ENCODE measurements at places on chromosomes 1 and 21.
A peak's percentile ranks its signal among the peaks of the same experiment; 100 is the strongest.

DNA sequence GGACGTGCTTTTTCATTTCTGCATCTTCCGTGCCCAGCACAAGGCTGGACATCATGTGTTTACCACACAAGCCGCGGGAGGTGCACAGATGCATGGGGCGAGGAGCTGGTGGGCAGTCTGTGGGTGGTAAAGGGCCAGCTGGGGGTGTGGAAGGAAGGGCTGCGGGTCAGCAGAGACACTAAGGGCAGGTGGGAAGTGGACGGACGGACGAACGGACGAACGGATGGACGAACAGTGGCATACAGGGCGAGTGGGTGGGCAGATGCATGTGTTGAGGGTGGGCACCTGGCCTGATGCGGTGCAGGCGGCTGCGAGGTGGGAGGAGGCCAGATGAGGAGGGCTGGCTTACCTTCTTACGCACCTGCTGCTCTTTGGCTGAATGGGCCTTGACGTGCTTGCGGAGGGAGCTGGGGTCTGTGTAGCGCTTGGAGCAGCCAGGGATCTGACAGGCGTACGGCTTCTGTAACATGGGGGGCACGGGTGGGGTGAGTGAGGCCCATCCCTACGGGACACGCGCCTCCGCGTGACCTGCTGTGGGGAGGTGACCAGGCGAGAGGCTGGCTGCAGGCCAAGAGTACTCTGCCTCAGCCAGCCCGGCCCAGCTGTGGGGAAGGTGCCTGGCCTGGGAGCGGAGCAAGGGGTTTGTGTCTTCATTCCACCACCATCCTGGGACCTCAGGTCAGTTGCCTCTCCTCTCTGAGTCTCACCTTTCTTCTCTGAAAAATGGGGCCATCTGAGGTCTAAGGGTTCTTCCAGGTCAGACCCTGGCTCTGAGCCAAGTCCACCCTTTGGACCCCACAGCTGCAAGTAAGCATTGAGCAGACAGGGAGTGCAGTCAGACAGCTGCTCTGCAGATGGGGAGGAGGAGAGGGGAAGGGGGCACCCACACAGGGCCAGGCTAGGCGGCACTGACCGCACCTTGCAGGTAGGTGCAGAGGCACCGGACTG lies 65.5 kb downstream of the DMRTB1 start:
- no peak for DNase-seq

DNA sequence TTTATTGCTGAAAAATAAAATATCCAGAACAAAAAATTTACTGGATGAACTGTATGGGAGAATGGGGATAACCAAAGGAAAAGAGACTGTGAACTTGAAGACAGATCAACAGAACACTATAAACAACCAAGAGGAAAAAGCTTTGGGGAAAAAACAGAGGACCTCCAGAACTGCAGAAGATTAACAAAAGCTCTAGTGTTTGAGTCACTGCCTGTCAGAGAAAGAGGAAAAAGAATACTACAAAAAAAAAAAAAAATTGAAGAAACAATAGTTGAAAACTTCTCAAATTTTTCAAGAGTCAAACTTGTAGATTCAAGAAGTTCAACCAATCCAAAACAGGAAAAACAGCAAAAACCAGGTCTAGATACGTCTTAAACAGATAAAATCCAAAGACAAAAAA lies 44.3 kb downstream of the ARHGAP29 start:
- DNase-seq, result no peak

DNA sequence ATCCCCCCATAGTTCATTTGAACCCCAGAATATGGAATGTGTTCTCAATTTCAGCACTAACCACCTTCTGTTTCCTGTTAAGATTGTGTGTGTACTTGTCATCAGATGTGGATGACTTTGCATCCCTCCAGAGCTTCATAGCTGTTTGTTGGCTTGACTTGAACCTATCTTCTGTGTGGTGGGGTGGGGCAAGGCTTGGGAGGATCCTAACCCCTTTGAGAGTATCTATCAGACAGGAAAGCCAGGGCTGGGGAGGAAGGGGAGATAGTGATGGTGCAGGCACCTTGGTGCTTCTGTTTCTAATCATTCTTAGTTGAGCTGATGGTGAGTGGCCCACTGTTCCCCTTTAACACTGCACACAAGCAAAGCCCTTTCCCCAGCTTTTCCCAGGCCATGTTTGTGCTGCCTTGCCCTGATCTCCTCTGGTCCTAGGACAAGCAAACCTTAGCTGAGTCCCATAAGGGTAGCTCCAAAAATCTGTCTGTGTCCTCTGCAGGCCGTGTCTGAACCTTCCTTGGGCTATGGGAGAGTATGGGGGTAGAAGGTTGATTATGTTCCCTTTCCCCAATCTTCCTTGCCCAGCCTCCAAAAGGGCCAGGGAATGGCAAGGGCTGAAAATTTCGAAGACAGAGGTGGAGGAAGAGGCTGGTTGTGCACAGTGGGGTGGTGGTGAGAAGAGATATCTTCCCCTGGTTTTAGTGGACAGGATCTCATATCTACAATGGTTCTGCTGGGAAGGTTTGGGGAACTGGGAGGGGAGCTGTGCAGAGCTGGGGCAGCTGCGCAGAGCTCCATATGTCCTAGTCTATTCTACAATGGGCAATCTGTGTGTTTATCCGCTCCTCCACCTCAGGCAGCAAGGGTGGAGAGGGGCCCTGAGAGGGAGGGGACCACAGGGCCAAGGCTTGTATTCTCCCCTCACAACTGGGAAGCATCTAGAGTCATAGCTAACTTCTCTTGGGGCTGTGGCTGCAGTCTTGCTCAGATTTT lies 1.4 kb downstream of the NHLH1 start:
- DNase-seq, result no peak

DNA sequence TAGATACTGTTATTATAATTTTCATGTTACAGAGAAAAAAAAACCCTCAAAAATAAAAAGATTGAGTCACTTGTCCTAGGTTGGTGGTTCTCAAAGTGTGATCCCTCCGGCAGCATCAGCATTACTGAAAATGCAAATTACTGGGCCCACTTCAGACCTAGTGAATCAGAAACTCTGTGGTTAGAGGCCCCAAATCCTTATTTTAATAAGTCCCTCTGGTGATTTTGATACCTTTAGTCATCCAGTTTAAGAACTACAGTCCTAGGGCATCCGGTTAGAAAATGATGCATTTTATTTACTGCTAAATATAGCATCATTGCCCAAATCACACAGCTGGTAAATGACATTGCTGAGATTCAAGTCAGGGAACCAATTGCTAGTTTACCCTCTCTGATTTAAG lies 203.7 kb upstream of the RUNX1 start:
- DNase-seq, result no peak

- no peak for DNase-seq
These were observed 436.6 kb downstream of the MRPL39 start for GRCh38 chr21:25170681-25171080.

DNA sequence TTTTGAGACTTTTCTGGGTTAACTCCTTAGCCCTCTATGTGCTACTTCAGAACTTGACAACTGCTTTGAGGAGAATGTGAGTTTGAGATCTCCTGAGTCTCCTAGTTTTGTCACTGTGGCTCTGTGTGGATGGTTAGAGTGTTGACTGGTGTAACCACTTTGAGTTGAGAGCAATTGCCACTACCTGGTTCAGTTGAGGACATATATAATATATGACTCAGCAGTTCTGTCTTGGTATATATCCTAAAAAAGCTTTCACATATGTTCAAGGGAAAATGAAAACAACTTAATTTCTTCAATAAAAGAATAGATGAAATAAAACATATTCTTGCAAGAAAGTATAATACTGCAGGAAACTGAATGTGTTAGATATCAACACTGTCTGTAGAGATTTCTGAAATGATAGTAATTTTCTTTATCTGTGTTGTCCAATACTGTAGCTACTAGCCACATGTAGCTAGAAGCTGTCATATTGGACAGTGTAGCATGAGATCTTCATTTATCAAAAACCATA lies 96.7 kb upstream of the QSOX1 start:
- no peak for DNase-seq

- no peak for DNase-seq
These were observed 53.1 kb downstream of the FOXO6 start for GRCh38 chr1:41414296-41414695.

- DNase-seq, result no peak
These were observed 12.2 kb upstream of the VN1R5 start for GRCh38 chr1:247243524-247244137.

GRCh38 chr21:25881524-25882376 lies 147.0 kb downstream of the GABPA start:
- peak; percentile 46 for DNase-seq

- no peak for DNase-seq
These were observed 50.8 kb downstream of the TGFB2 start for GRCh38 chr1:218395916-218396315.

DNA sequence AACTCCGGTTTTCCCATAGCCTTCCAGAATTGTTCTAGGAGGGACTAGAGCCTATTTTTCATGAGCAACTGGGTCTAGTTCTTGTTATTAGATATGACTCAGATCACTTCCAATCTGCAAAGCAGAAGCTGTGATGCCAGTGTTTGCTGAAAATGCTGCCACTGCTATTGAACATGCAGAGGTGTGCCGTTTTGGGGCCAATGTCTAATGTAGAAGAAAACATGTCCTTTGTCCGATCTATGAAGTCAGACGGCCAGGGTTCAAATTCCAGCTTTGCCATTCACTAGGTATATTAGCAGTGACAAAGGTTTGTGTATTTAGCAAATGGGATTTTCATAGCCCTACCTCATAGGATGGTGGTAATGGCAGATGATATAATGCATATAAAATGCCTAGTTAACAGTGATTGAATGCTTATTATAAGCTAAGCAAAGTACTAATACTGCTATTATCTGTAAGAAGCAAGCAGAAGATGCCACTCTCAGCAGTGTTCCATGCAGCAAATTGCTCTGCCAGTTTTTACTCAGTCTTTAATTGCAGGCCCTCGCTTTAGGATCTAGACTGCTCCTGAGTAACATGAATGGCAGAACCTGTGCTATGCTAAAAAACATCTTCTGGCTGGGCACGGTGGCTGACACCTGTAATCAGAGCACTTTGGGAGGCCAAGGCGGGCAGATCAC lies 40.1 kb upstream of the CXADR start:
- DNase-seq, result no peak

GRCh38 chr21:45363921-45364467 lies 41.0 kb upstream of the COL18A1 start:
- DNase-seq, result peak; percentile 27

DNA sequence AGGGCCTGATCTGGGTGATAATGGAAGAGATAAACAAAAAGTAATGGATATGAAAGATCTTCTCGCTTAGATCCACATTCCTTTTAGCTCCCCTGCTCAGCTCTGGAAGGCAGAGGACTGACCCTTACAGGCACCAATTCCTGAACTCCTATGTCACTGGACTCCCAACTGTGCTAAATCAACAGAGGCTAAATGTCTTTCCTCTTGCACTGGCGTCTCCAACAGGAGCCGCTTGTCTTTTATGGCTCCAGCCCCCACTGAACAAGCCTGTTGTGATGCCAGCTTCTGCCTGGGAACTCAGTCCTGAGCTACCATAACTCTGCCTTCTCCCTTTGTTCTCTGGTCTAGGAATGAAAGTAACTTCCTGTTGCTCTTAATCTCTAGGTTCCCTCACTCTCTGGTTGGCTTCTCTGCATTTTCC lies 142.1 kb upstream of the COL11A1 start:
- no peak for DNase-seq

DNA sequence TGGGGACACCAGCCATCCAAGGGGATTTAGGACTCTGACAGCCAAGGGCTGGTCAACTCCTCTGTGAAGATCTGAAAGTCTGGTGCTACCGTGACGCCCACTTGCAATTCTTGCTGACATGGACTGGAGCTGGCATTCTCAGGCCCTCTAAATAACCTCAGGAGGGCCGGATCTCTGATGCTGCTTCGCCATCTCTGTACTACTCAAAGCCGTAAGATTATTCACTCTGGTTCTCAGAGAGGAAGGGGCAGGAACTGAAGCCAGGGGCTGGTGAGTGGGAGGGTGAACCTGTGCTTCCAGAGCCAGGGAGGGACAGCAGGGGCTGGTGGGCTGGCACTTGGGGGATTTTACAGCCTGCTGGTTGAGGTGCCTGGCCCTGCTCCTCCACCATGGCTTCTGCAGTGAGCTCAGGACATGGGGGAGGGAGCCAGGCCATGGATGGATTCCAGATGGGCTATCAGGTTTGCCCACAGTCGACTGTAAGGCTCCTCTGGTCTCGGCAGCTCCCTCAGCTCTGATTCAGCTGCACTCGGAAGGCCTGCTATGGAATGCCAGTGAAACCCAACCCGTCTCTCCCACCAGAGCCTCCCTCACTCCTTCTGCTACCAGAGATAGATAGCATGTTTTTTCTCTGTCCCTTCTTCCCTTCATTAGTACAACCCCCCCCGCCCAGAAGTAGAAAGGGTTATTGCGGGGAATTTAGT lies 84.5 kb downstream of the PLXNA2 start:
- no peak for DNase-seq

- no peak for DNase-seq
These were observed 107.2 kb downstream of the LAMC2 start for GRCh38 chr1:183293241-183293640.

DNA sequence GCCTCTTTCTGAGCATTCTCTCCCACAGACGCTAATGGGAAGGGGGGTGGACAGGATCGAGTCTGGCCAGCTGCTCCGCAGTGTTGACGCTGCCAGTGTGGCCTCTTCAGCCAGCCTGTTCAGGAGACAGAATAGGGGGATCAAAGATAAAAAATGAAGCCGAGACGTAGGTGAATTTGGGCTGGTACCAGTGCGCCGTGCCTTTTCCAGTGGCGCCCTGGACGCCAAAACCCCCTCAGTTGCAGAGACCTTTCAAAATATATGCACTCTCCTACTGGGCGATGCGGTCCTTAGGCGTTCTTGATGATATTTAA lies 1.1 kb downstream of the TTC3 start:
- DNase-seq, result no peak

- no peak for DNase-seq
These were observed 2.6 kb upstream of the TAGLN2 start for GRCh38 chr1:159927849-159928431.

- DNase-seq, result no peak
These were observed 90.9 kb upstream of the KCNK1 start for GRCh38 chr1:233523047-233523446.

- DNase-seq, result peak; percentile 26
These were observed 5.9 kb upstream of the NUF2 start for GRCh38 chr1:163315773-163316374.

DNA sequence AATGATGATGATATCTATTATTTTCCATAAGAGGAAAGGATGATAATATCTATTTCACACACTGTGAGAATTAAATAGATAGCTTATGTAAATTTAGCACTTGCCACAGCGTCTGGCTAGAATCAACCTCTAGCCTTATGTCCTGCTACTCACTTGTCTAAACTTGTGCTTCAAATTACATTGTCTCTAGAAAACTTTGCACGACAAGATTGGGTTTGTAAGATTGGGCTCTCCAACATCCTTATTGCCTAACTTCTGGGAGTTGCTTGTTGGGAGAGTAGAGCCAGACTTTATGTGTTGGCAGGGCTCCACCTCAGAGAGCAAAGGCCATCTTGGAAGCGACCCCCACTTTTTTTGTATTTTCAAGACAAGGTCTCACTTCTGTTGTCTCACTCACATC lies 50.0 kb upstream of the POGK start:
- no peak for DNase-seq
